ENCODE measurements at places on chromosomes 11 and 22.

- DNase-seq, result no peak
These were observed 8.2 kb downstream of the UBASH3B start for GRCh38 chr11:122663764-122664163.

GRCh38 chr11:33987975-33988580 is 63.5 kb upstream of the CAPRIN1 start:
- DNase-seq, result peak; percentile 66

DNA sequence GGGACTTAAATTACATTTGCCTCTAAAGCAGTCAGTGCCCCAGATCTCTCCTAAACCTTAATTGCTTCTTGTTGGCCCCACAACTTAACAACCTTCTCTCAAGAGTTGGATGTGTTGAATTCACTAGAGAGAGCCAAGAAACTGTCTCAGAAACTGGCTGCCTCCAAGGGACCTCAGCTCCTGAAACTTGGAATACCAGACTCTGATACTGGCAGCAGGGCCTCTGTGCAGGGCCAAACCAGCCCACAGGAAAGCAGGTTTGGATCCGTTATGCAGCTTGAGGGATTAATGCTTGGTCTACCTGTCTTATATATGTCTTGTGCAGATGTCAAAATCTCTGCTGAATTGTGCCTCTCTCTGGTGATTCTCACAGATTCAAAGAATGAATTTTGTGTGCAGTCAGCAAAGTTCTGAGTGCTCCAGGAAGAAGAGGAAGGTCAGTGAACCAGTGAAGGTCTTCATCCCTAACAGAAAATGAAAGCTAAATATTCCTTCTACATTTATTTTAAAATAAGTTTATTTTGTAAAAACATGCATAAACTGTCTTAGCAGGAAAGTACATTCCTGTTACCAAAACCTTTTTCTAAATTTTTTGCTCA is 70.8 kb downstream of the LIF start:
- DNase-seq, result no peak

DNA sequence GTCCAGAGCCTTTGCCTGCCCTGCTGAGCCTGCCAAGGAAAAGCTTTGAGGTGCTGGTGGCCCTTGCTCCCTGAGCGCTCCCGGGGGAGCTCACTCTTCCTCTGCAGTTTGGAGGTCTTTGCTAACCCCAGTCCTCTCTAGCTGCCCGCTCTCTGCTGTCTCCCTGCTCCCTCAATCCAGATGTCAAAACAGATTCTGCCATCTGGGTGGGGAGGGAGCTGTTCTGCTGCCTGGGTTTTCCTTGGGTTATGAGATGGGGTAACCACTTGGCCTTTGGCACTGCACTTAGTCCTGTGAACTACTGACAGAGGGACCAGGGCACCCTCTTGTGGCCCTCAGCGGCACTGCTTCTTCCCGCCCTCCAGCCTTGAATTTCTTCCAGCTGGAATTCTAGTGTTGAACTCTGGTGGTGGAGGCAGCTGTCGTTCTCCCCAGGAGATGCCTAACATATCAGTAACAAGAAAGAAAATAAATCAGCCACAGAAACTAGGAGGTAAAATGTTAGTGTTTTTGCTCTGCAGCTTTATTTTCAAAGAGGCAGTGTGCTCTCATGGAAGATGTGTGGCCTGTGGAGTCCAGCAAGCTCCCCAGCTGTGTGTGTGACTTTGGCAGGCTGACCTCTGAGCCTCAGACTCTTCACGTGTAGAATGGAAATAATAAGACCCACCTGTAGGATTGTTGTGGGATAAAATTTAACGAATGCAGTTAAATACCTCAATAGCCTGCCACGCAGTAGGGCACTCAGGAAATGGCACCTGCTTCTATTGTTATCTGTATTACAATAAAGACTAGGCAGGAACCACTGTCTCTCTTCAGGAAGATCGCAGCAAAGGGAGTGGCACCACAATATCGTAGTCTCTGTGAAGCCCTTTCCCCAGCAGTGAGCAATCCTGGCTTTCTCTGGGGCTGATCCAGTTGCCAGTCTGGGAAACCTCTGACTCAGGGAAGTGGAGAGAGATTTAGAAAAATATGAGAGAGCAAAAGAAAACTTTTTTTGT is 23.4 kb downstream of the ARFGAP2 start:
- DNase-seq, result peak; percentile 45
